ENCODE measurements at places on chromosomes 12 and 14.

DNA sequence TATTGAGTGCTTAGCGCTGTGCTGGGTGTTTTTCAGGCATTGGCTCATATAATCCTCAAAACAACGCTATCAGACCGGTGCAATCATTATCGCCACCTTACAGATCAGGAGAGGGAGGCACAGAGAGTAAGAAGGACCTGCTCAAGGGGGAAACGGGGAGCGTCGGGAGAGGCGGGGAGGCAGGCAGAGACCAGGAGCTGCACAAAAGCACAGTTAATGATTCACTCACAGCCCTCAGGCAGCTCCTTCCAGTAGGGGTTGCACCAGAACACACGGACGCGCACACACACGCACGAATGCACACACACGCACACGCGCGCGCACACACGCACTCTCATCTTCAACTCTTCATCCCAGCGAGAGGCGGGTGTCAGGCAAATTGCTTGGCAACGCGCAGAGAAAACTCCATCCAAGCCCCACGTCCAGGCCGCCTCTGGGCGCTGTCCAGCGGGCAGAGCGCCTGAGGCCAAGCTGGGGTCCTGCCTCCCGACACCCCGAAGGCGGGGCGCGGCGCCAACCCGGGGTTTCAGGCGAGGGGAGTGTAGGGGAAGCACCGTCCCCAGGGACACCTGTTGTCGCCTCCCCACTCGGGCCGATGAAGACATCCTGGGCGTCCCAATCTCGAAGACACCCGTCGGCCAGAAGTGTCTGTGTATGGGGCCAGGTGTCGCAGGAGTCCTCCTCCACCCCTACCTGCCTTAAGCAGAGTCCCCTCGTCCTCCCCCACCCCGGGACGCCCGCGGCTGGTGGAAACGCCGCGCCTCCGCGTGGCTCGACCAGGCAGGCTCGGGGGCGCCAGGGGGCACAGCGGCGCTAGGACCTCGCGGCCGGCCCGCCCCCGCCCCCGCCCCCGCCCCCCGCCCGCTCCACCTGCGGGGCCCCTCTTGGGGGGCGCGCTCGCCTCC, 35.5 kb upstream of the STON2 start:
- DNase-seq, result peak; percentile 11

GRCh38 chr12:123253641-123254459, 17.8 kb downstream of the CDK2AP1 start:
- DNase-seq, result no peak

DNA sequence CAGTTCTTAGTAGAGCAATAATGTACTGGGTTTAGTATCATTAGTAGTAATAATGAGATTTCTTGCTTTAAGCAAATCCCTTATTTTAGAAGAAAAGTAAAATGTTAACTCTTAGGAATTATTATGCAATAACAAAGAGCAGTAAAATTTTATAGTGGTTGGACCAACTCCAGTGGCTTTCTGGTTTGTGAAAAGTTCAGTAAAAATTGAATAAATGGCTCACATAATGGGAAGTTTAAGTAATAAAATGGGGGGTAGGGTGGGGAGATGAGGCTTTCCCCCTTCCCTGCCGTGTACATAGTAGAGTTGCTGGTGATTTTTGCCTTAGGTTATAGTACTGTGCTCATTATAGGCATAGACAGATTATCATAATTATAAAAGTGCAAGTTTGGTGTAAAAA, 250.5 kb upstream of the ATP2B1 start:
- DNase-seq, result no peak

GRCh38 chr12:61385771-61386170, 874.4 kb upstream of the USP15 start:
- DNase-seq, result no peak

GRCh38 chr12:18932715-18933114, 194.8 kb downstream of the CAPZA3 start:
- DNase-seq, result no peak
